Chondrocyte (in vitro differentiated cells): ENCODE measurements at places on chromosomes 11 and 22. TPM values are rescaled to one million over a fixed set of nuclear protein-coding genes. Genes with fewer than 3 reads are reported as not detected.

GRCh38 chr11:66313321-66314185, 3.3 kb downstream of the CD248 start:
- peak overlapping the region; percentile 99 for H3K27ac ChIP-seq
- peak overlapping the region; percentile 85 for H3K4me3 ChIP-seq
- H3K4me1 ChIP-seq: peaks cover 50% of the 10 kb centered on the region
- no peaks in the 10 kb centered on the region for H3K27me3 ChIP-seq
- no peak for DNase-seq

DNA sequence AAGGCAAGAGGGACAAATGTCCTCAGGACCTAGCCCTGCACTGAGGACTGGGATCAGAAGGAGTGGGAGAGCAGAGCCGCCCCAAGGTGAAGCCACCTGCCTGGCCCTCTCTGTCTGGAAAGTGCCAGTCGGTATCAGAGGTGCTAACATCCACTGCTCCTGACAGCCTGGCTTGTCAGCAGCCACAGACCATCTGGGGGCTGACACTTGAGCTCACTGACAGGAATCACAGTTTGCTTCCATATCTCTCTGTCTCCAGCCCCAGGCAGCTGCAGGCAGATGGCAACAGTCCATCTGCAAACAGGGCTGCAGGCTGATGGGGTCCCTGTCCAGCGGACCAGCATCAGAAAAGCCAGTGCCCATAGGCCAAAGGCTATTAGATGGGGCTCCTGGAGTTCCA, 5.5 kb downstream of the OPCML start:
- H3K4me1 ChIP-seq: no peaks in the 10 kb centered on the region
- no peak overlapping the region for H3K27ac ChIP-seq
- DNase-seq: no peak
- peaks cover 25% of the 10 kb centered on the region for H3K27me3 ChIP-seq

Gene PKDREJ
- total RNA-seq: 0.05 to 0.08 TPM (median 0.07 TPM) in 3 replicates

Gene DAGLA
- total RNA-seq: 2.8 to 5.5 TPM (median 4.8 TPM) in 3 replicates

Gene PIH1D2
- 0.62 to 1.4 TPM (median 1.3 TPM) in 3 replicates for total RNA-seq

GRCh38 chr22:37258753-37259401, 14.8 kb upstream of the RAC2 start:
- DNase-seq: peak; percentile 44
- no peak overlapping the region for H3K27ac ChIP-seq
- H3K4me3 ChIP-seq: no peak overlapping the region
- peaks cover 23% of the 10 kb centered on the region for H3K27me3 ChIP-seq

- H3K27me3 ChIP-seq: no peaks in the 10 kb centered on the region
- no peak overlapping the region for H3K4me3 ChIP-seq
- peak overlapping the region; percentile 97 for H3K27ac ChIP-seq
- no peaks in the 10 kb centered on the region for H3K36me3 ChIP-seq
- DNase-seq: no peak
These were observed 133.2 kb downstream of the ADAMTS15 start for GRCh38 chr11:130581646-130582045.

Gene CHRM4
- total RNA-seq: 0.38 to 0.42 TPM in 2 of 3 replicates, not detected in the other

DNA sequence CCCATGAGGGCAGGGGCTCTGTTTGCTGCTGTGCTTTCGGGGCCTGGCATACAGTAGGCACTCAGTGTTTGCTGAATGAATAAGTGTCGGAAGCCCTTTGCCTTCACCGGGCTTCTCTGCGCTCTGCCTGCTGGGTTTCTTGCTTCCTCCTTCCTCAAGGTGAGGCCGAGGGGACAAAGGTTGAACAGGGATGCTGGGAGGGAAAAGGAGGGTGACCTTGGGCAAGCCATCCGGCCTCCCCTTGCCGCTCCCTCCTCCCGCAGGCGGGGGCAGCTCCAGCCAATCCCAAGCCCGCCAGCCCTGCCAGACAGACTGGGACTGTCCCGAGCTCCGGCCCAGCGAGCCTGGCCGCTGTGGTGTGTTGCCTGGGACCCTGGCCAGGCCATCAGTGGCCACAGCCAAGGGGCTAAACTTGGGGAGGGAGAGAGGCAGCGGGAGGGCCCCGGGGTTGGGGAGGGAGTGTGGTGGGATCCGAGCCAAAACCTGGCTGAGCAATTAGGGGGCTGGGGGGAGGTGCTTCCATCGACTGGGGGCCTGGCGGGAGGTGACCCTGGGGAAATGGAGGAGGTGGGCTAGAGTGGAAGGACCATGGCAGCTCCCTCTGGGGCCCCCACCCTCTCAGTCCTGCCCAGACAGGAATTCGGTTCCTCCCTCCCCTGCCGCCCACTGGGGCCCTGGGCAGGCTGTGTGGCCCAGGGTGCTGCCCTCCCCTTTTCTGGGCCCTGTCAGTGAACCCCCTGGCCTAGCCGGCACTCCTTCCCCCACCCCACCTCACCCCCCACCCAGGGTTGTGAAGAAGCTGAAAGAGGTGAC, 3.4 kb upstream of the RCOR2 start:
- DNase-seq: no peak
- H3K4me3 ChIP-seq: no peak overlapping the region
- H3K27ac ChIP-seq: no peak overlapping the region
- no peaks in the 10 kb centered on the region for H3K27me3 ChIP-seq
- H3K4me1 ChIP-seq: peaks cover 15% of the 10 kb centered on the region

Gene SMIM35
- total RNA-seq: not detected in 3 replicates

Gene TP53AIP1
- 0.17 TPM in 1 of 3 replicates, not detected in the others for total RNA-seq

GRCh38 chr11:79461144-79461543, 20.3 kb upstream of the TENM4 start:
- no peak overlapping the region for H3K27ac ChIP-seq
- H3K27me3 ChIP-seq: no peaks in the 10 kb centered on the region

Gene OR11H1
- total RNA-seq: not detected in 3 replicates

GRCh38 chr11:123570939-123571580, 83.4 kb downstream of the SCN3B start:
- no peak overlapping the region for H3K27ac ChIP-seq
- H3K27me3 ChIP-seq: peaks cover 14% of the 10 kb centered on the region
- H3K36me3 ChIP-seq: no peaks in the 10 kb centered on the region
- H3K4me1 ChIP-seq: no peaks in the 10 kb centered on the region
- DNase-seq: no peak

Gene APOA4
- not detected in 3 replicates for total RNA-seq

DNA sequence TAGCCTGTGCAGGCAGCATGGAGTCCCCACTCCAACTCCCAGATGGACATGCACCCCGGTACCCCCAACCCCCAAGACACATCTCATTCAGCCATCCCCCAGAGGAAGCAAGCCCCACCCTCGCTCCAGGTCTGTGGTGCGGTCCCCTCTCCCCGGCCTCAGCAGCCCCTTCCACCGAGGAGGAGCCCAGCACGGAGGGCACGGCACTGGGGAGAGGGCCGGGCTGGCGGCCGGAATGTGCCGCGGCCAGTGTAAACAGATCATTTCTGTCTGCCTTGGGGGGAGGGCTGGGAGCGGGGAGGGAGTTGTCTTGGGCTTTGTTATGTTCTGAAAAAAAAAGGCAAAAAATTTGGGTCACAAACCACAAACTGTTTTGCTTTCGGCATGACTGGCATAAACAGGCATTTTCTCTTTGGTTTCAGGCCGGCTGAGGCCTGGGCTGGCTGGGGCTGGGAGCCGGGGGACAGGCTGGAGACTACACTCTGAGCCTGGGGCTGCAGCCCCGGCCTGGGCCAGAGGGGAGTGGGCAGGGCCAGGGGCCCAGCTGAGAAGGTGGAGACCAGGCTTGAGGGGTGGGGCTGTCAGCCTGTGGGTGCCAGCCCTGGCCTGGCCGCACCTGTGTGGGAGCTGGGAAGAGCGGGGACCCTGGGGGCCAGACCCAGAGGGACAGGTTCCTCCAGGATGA, 16.8 kb downstream of the IGF2 start:
- peak overlapping the region; percentile 42 for H3K4me3 ChIP-seq
- DNase-seq: no peak
- H3K27ac ChIP-seq: peak overlapping the region; percentile 32
- H3K36me3 ChIP-seq: peaks cover 3% of the 10 kb centered on the region
- H3K27me3 ChIP-seq: no peaks in the 10 kb centered on the region
- H3K4me1 ChIP-seq: peaks cover 26% of the 10 kb centered on the region

GRCh38 chr11:106794058-106794457, 224.2 kb downstream of the GUCY1A2 start:
- no peaks in the 10 kb centered on the region for H3K27me3 ChIP-seq
- H3K4me1 ChIP-seq: peaks cover 5% of the 10 kb centered on the region
- H3K27ac ChIP-seq: peak overlapping the region; percentile 19
- DNase-seq: no peak
- peaks cover 13% of the 10 kb centered on the region for H3K36me3 ChIP-seq

Gene CNGA4
- total RNA-seq: 0.17 to 0.22 TPM in 2 of 3 replicates, not detected in the other

DNA sequence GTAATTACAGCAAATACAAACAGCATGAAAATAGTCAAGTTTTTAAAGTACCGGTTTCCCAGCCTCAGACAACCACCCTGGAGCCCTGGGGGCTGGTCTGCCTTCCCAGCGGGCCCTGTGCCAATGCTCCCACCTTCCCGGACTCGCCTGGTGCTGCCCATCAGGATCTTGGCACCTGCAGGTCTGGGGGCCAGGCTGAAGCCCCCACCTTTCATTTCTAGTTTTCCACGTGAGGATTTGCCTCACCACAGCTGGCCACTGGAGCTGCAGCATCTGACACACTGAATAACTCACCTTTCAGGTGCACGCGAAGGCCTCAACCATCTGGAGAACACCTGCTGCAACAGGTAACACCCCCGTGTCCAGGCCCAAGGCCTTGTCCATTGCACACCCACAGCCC, 108.7 kb upstream of the THY1 start:
- no peaks in the 10 kb centered on the region for H3K36me3 ChIP-seq
- no peak overlapping the region for H3K4me3 ChIP-seq
- H3K27ac ChIP-seq: no peak overlapping the region
- H3K4me1 ChIP-seq: no peaks in the 10 kb centered on the region
- peak; percentile 48 for DNase-seq
- H3K27me3 ChIP-seq: peaks cover 74% of the 10 kb centered on the region

DNA sequence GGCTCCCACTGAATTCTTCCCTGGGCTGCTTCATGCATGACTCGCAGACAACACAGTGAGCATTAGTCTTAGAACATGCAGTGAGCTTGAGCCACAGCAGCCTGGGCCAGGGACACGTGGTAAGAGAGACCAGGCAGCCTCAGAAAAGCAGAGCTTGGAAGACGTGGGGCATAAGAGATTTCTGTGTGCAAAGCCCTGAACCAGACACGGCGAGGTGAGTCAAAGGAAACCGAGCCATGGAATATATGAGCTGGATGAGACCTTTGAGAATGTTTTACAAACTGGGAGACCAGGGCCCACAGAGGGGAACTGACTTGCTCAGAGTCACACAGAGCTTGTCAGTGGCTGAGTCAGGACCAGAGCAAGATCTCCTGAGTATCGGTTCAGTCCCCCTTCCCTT, 8.5 kb upstream of the FXYD6 start:
- H3K36me3 ChIP-seq: no peaks in the 10 kb centered on the region
- H3K27ac ChIP-seq: no peak overlapping the region
- no peak for DNase-seq
- peaks cover 23% of the 10 kb centered on the region for H3K27me3 ChIP-seq
- H3K4me3 ChIP-seq: no peak overlapping the region

DNA sequence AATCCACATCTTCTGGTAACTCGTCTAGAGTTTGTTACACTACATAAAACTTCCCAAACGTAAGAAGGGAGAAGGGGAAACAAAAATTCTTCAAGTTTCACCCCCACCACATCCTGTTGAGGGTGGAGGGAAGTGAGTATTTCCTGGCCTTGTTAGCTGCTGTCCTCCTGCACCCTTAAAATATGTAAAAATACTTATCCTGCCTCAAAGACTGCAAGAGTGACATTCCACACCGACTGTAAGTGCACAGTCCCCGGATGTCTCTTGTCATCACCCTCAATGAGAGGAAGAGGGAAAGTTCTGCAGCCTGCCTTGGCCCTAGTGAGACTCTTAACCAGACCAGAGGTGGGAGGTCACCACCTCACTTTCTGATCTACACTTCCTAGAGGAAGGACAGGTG, 3.3 kb downstream of the TMEM121B start:
- no peak overlapping the region for H3K27ac ChIP-seq
- peaks cover 5% of the 10 kb centered on the region for H3K27me3 ChIP-seq
- DNase-seq: peak; percentile 14
- H3K36me3 ChIP-seq: no peaks in the 10 kb centered on the region

Gene TEX54
- 0.65 TPM in 1 of 3 replicates, not detected in the others for total RNA-seq

Gene PHRF1
- total RNA-seq: 24.6 to 34.1 TPM (median 25.9 TPM) in 3 replicates

DNA sequence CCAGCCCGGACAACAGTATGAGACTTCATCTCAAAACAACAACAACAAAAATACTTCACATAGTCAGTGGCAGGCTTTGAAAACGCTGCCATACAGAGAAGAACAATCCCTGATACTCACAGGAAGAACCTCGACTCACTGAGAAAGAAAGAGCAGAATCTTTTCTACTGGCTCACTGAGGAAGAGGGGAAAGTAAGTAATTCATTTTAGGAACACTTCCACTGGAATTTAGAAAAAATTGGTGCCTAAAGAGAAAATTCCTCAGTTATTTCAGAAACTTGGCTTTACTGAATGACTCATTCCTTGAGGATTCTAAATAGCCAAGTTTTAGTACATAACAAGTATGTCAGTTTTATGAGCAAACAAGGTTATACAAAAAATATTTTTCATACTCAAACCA, 12.3 kb downstream of the NARS2 start:
- peak overlapping the region; percentile 42 for H3K4me3 ChIP-seq
- peaks cover 4% of the 10 kb centered on the region for H3K36me3 ChIP-seq
- peak overlapping the region; percentile 93 for H3K27ac ChIP-seq
- DNase-seq: no peak
- H3K4me1 ChIP-seq: peaks cover 37% of the 10 kb centered on the region
